ENCODE measurements at places on chromosomes 6 and 20.

- DNase-seq = peak; percentile 62
These were observed 17.0 kb downstream of the CRISP1 start for GRCh38 chr6:49849213-49849907.

- no peak for DNase-seq
These were observed 490 bp downstream of the MMUT start for GRCh38 chr6:49462599-49462926.

DNA sequence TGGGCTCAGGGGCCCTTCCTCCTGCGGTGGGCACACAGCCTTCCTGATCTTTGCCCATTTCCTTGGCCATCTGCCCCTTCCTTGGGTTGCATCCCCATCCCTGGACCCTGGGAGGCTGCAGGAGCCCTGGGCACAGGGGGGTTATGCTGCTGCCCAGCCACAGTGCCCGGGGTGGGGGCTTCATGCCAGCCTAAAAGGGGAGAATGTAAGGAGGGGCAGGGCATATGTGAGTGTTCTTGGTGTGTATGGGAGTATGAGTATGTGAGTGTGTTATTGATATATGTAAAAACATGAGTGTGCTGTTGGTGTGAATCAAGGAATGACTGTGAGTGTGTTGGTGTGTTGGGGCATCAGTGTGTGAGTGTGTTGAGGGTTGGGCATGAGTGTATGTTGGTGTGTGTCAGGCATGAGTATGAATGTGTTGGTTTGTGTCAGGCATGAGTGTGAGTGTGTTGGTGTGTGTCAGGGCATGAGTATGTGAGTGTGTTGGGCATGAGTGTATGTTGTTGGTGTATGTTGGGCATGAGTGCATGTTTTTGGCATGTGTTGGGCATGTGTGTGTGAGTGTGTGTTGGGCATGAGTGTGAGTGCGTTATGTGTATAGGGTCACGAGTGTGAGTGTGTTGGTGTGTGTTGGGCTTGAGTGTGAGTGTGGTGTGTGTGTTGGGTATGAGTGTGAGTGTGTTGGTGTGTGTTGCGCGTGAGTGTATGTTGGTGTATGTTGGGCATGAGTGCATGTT, 14.7 kb upstream of the CST8 start:
- no peak for DNase-seq

GRCh38 chr6:42250274-42250931, 32.7 kb upstream of the MRPS10 start:
- no peak for DNase-seq

- DNase-seq = peak; percentile 48
These were observed 7.3 kb downstream of the EYA4 start for GRCh38 chr6:133248241-133249001.

DNA sequence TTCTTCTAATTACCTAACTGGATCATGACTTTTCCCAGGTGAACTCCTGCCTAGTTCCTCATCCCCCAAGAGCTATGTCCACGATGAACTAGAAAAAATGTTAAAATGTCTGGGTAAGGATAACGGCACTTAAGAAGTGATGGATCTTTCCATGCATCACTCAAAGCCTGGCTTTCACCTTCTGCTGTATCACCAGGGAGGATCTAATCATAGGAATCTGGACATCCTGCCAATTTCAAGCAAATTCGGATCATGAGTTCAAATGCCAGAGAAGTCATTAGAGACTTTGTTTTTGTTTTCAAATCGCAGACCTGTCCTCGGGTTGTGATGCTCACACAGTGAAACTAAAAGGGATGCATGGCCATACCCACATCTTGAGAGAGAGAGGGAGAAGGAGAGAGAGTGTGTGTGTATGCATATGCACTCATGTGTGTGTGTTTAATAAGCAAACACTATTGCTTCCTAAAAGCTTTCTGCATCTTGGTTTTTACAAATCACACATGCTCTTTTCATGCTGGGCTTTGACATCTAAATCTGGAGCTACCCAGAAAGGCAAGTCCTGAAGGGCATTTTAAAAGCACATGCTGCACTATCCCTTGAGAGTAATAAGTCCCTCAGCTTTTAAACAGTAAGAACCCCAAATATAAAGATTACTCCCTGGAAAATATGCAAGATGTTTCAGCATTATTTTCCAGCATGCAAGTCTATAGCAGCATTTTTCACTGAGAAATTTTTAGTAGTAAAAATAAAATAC, 524.6 kb upstream of the NOX3 start:
- no peak for DNase-seq

DNA sequence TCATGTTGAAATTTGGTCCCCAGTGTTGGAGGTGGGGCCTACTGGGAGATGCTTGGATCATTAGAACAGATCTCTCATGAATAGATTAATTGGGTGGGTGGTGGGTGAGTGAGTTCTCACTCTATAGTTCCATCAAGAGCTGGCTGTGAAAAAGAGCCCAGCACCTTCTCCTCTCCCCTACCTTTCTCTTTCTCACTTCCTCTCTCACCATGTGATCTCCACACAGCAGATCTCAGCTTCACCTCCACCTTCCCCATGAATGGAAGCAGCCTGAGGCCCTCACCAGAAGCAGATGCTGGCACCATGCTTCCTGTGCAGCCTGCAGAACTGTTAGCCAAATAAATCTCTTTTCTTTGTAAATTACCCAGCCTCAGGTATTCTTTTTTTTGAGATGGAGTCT, 12.9 kb upstream of the GMNN start:
- no peak for DNase-seq

DNA sequence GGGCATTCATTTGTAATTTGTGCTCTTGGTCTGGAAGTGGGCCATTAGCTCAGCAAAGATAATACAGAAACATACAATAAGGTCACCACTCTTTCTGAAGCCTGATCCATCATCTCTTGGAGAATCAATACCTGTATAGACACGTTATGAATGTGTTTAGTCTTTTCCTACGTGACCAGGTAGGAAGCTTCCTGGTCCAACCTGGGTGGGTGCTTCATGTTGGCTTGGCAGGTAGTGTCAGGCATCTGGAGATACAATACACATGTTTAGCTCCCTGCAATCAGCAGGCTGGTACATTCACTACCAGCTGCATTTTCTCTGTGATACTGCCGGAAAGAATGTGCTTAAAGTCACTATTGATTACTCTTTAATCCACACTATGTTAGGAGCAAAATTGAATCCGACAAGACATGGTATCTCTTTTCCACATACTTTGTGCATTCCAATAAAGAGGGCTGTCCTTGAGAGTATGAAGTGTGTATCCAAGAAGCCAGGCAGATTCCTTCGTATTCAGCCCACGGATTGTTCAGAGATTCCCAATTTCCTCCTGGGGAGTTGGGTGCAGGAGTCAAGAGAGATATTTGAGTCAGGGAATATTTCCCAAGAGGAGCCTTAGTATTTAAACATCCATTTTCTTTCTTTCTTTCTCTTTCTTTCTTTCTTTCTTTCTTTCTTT, 49.9 kb upstream of the RANBP9 start:
- no peak for DNase-seq

- DNase-seq = peak; percentile 59
These were observed 2.1 kb upstream of the CDKN1A start for GRCh38 chr6:36676141-36677058.
